ENCODE measurements at places on chromosomes 13 and 19.

- DNase-seq = peak; percentile 59
Observed at GRCh38 chr19:8631425-8631819, 989 bp downstream of the NFILZ start.

- DNase-seq = no peak
Observed at GRCh38 chr13:96200810-96201209, 110.9 kb downstream of the HS6ST3 start.

DNA sequence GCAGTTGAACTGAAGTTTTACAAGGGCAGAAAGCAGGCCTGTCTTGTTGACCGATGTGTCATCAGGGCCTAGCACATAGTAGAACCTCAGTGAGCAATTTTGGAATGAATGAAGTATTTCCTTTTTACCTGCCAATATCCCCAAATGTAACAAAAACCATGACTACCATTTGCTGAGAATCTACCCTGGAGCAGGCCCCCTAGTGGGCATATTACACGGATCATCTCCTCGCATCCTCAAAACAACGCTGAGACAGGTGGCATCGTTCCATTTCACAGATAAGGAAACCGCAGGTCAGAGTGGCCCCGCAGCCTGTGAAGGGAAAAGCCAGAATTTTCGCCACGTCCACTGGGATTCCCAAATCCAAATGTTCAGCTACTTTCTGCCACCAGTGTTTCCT is 77.9 kb downstream of the CACNA1A start:
- DNase-seq = no peak

DNA sequence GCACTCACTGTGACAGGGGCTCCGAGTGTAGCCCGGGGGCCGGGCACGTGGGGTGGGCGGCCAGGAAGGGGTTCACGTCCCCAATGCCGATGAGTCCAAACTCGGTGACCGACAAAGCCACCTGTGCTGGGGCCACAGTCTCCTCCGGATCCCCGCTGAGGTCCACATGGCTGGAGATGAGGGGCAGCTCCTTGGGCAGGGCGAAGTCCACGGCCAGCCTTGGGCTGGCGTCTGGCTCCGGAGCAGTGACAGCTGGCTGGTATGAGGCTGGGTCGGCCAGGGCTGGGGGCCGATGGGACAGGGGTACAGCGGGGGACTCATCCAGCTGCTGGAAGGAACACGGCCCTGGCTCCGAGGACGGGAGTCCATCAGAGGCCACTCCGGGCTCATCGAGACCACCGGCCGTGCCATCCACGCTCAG is 15.9 kb upstream of the PLPP2 start:
- DNase-seq = no peak

DNA sequence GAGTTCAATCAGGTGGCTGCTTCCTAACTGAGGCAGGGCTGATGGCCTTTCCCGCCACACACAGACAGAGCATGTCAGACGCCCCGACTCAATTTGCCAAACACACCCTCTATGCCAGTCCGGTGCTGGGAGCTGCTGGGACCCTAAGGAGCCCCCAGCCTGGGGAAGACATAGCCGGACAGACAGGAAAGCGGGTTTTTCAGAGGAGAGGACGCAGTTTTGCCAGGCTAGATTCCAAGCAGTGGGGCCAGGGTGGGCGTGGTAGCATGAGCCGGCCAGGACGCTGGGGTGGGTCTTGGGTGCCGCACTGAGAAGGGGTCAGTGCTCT is 19.8 kb downstream of the MAST3 start:
- DNase-seq = no peak

Data from frontal cortex (tissue), 4 donors.